ENCODE measurements at places on chromosomes 12 and 14.

GRCh38 chr14:33678005-33678404 lies 272.9 kb downstream of the EGLN3 start:
- DNase-seq = no peak

GRCh38 chr12:22275843-22276242 lies 58.7 kb downstream of the ST8SIA1 start:
- no peak for DNase-seq

GRCh38 chr12:51961834-51962233 lies 10.3 kb downstream of the ACVR1B start:
- no peak for DNase-seq

DNA sequence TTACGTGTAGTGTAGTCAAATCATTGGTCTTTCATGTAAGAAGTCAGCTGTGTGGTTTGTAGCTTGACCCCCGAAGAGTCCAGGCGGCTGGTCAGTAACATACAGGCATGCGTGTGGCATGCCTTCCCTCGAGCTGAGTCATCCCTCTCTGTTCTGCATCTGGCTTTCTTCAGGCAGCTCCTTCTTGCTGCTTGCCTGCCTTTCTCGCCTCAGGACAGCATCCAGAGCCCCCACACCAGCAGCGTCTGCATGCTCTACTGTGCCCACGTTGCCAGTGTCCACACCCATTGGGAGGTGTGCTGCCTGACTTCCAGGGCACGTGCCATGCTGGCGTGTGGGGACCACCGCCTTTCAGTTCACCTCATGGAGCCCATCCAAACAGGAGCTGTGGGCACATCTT lies 96.8 kb downstream of the EP400 start:
- no peak for DNase-seq

DNA sequence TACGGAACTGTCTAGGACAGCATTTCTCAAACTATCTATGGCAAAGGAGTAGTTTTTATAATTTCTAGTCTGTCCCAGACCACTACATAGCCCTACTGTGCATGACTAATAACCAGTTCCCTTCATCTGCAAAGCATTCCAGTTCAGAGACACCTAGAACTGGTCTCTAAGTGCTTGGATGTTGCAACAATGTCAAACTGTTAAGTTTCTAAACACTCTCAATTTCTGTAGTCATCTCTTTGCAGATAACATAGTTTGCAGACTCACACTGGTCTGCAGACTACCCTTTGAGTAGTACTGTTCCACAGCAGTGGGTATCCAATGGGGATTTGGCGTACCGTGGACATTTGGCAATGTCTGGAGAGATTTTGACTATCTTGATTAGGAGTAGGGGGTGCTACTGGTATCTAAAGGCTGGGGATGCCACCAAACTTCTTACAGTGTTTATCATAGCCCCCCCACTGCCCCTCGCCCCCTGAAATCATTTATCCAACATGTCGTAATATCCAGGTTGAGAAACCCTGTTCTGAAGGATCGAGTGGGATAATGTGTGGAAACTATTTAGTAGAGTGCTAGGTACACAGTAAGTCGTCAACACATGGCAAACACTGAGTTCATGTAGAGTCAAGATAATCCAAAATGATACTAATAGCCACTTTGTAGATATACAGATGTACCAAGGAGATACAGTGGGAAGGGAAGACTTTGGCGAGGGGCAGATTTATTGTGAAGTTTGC lies 1.7 kb downstream of the C12orf76 start:
- DNase-seq = peak; percentile 29

DNA sequence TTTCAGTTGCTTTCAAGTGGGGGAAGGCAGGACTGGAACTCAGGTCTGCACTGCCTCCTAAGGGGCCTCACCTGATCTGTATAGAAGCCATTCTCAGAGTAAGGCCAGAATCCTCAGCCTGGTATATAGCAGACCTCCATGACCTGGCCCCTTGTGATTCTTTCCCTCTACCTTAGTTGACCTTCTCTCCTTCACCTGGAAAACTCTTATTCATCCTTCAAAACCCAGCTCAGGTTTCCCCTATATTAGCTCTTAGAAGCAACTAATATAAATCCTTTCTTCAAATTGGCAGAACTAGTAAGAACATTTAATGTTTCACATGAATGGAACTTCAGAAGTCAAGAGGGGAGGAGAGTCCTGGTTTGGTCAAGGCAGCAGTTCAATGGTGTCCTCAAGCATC lies 26.0 kb upstream of the WSCD2 start:
- no peak for DNase-seq

DNA sequence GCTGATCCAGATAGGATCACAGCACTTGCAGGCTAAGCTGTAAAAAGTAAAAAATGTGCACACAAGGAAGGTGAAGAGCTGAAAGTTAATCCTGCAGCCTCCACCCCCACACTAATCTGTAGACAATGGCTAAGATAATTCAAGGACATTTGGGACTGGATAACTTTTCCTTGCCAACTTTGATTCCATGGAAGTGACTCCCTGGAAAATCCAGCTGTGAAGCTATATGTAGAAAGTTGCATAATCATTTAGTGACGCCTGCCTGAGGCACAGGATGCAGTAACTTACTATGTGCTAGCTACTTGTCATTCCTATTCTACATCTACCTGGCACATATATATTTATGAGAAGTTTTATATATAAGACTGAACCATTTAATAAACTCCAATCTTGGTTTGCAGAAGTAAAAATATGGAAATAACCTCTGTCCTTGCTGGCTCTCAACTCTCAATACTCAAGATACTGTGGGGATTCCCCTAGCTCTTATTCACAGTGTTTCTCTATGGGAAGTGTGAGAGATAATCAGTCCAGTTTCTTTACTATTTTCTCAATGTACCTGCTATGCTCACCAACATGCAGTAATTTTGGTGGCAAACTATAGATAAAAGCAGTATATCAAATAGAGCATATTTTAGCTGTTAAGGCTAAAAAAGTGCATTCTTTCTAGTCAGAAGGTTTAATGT lies 14.8 kb downstream of the LDHB start:
- DNase-seq = no peak

DNA sequence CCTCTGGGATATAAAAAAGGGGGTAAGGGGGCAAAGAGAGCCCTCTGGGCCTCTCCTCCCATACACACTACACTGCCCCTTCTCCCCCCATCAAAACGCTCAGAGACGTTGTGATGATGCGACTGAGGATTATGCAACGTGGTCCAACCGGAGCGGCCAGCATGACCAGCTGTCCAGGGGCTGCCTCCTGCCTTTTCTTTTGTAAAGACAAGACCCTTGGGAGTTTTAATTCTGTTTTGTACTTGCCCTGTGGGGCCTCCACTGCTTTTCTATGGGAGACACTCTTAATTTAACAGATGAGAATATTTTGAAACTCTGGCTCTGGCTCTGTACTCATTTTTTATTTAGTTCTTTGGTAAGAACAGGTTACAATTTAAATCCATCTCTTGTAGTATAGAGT lies 7.2 kb downstream of the MBD6 start:
- no peak for DNase-seq

- no peak for DNase-seq
These were observed 37.9 kb upstream of the PLEKHG6 start for GRCh38 chr12:6272300-6273204.

DNA sequence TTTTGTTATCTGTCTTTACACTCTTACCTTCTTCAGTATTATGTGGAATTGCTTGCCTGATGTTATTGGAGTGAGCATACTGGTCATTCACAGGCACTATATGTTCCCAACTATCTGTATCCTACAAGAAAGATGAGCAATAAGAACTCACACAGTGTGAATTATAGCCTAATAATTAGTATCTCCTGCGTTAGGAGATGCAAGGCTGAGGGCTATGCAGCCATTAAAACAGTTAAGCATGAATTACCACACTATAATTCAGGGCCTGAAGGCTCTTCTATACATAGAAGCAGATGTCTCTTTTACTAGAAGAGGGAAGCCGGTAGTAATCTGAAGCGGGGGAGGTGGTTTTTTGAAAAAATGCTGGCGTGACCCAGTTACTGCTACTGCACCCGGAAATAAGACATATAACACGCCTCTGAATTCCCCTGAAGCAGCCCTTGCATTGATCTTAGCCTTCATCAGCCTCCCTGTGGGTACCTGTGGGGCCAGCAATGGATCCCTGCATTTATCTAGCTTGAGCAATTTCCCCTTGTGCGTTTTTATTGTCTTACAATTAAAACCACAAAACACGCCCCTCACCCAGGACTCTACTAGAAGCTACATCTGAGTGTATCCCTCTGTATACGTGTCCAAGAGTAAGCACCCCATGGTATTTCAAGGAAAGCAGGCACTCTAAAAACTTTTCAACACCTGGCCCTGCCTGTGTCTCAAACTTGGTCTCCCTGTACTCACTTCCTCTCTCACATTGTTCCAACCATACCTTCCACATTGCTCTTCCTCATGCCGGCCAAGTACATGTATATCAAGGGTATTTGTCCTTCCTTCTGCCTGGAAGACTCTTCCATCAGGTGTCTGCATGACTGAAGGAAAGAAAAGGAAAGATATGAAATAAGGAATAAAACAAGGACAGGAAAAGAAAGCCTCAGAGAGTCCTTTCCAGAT lies 210.9 kb upstream of the ARID2 start:
- DNase-seq = no peak

GRCh38 chr12:41486718-41487117 lies 298.6 kb downstream of the PDZRN4 start:
- no peak for DNase-seq

Data from AML-193 (cell line).